ENCODE measurements at places on chromosomes 3 and 15. TPM values are rescaled to one million over a fixed set of nuclear protein-coding genes. Genes with fewer than 3 reads are reported as not detected.

ZPLD1 gene
- total RNA-seq, result not detected

GOLGA6A gene
- total RNA-seq, result 0.09 TPM

CYP11A1 gene
- not detected for total RNA-seq

ANP32A gene
- total RNA-seq, result 299 TPM

BTLA gene
- not detected for total RNA-seq

ZNF80 gene
- total RNA-seq, result not detected

CFAP92 gene
- total RNA-seq, result not detected

TUSC7 gene
- not detected for total RNA-seq

ALDH1A2 gene
- total RNA-seq, result not detected

C3orf80 gene
- 1.8 TPM for total RNA-seq

GOLGA6B gene
- total RNA-seq, result not detected

C2CD4A gene
- total RNA-seq, result 0.19 TPM

CELF6 gene
- 0.16 TPM for total RNA-seq

FILIP1L gene
- total RNA-seq, result 0.17 TPM

EXD1 gene
- 0.33 TPM for total RNA-seq

Data from A549 treated with GW870086 at 1 μM for 4 hours (cell line).